ENCODE measurements at places on chromosomes 7 and 10. TPM values are rescaled to one million over a fixed set of nuclear protein-coding genes. Genes with fewer than 3 reads are reported as not detected.
A peak's percentile ranks its signal among the peaks of the same experiment; 100 is the strongest.

GRCh38 chr10:33921970-33922605 lies 587.6 kb upstream of the NRP1 start:
- H3K4me1 ChIP-seq: no peaks in the 10 kb centered on the region
- DNase-seq: no peak
- H3K36me3 ChIP-seq: no peaks in the 10 kb centered on the region
- H3K27me3 ChIP-seq: no peaks in the 10 kb centered on the region

DNA sequence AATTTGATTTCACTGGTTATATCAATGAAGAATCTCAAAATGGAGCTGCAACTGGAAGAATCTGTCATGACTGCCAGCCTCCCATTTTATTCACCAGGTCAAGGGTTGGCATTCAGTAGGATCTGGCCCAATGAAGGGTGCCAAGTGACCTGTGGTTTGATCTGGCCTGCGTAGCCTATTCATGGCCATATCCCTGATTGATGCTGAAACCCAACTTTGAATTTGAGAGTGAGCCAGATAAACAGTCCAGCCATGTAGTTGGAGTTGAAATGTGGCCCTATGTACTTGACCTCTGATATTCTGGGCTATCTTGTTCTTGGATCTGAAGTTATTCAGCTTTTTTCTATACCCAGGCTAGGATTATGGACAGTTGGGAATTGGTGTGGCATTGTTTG lies 1.5 kb downstream of the MKLN1 start:
- H3K27ac ChIP-seq: no peak overlapping the region
- no peaks in the 10 kb centered on the region for H3K36me3 ChIP-seq
- H3K27me3 ChIP-seq: no peaks in the 10 kb centered on the region
- DNase-seq: no peak
- peaks cover 38% of the 10 kb centered on the region for H3K4me1 ChIP-seq

DNA sequence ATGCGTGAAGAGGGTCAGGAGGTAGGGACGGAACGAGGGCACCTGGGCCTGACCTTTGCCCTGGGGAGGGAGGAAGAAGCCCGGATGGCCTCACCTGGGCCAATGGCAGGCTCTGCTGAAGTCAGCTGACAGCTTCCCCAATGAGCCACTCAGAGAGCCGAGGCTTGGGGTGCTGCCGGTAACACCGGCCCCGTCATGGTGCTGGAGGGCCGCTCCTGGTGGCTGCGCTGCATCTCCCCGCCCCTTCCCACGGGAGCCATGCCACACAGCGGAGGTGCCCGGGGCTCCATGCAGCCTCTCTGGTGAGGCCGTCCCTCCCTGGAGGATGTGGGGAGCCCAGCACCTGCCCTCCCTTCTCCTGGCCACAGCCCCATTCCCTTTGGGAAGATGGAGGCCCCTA lies 17.6 kb upstream of the MICALL2 start:
- H3K36me3 ChIP-seq: peaks cover 78% of the 10 kb centered on the region
- no peaks in the 10 kb centered on the region for H3K27me3 ChIP-seq
- no peak for DNase-seq
- H3K4me1 ChIP-seq: no peaks in the 10 kb centered on the region

GRCh38 chr7:151061213-151062110 lies 2.1 kb downstream of the SLC4A2 start:
- H3K27me3 ChIP-seq: no peaks in the 10 kb centered on the region
- H3K27ac ChIP-seq: peak overlapping the region; percentile 70
- no peak for DNase-seq
- peak overlapping the region; percentile 100 for H3K4me3 ChIP-seq
- peaks cover 29% of the 10 kb centered on the region for H3K36me3 ChIP-seq
- peaks cover 53% of the 10 kb centered on the region for H3K4me1 ChIP-seq

DNA sequence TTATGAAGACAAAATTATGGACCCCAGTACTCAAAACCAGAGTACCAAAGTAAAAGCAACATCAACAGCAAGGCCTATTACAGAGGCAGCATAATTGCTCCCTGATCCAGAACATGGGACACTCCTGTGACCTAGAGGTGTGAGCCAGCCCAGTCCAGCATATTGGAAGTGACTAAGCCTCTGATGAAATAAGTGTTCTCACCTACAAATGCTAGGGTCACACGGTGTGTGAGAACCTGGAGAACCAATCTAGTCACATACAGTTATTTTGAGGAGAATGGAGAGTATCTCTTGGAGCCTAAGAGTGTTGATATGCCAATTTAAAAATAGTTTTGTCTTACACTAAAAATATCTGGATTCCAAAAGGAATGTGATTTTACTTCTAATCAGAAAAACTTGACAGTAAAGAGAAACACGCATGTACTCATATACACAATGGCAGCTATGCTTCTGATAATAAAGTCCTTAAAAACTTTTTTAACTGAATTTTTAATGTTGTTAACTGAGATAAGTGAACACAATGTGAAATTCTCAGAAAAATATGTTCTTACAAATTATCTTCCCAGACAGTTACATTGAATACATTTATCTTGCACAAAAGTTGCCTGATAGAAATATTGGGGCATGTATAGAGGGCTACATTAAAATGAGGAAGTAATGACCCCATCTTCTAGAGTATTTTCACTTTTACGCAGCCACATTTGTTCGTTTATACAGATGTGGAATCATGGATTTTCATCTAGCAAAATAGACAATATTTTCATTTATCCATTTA lies 56.8 kb upstream of the CD36 start:
- peak; percentile 32 for DNase-seq
- H3K36me3 ChIP-seq: no peaks in the 10 kb centered on the region
- H3K27me3 ChIP-seq: no peaks in the 10 kb centered on the region
- H3K4me1 ChIP-seq: peaks cover 22% of the 10 kb centered on the region

- H3K4me3 ChIP-seq: no peak overlapping the region
- DNase-seq: no peak
- no peak overlapping the region for H3K27ac ChIP-seq
- H3K4me1 ChIP-seq: peaks cover 4% of the 10 kb centered on the region
- H3K36me3 ChIP-seq: no peaks in the 10 kb centered on the region
These were observed 4.2 kb downstream of the PSAP start for GRCh38 chr10:71846816-71847215.

DNA sequence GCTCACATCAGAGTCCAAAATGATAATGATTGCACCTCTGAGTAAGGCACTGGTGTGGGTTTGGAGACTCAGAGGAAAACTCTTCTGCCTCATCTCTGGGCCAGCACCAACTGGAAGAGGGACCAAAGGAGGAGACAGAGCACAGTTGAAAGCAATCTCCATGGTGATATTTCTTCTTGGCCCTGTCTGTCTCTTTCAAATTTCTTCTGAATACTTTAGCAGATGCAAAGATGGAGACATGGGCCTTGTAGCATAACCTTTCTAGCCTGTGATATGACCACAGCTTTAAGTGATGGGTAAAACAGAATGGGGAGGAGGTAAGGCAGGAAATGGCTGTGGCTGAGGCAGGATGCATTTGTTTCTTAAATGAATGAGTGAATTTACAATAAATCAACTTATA lies 12.2 kb upstream of the GIMAP7 start:
- no peaks in the 10 kb centered on the region for H3K36me3 ChIP-seq
- H3K4me1 ChIP-seq: no peaks in the 10 kb centered on the region
- H3K27me3 ChIP-seq: no peaks in the 10 kb centered on the region
- no peak for DNase-seq

DNA sequence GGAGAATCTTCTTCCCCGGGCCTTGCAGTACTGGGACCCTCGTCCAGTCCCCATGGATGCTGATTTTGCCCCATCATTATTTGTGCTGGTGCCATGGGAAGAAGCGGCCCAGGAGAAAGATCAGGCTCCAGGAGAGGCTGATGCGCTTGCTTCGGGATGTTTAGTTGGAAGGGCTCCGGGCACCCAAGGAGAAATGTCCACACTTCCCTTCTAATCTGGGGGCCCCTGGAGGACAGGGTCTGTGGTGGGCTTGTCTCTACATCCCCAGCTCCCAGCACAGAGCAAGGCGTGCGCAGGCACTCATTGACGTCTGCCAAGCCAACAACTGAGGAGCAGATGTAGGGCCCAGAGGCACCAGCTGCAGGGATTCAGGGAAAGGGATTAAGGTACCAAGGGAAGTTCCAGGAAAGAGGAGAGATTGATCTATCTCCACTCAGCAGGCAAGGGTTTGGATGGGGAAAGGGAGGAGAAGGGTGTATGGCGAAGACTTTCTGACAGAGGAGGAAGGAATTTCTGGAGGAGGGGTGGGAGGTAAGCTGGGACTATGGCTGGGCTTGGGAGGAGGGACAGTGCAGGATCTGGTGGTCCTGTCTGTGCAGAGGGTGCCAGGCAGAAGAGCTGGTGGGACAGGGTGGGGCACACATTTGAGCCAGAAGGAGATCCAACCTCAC lies 38.7 kb upstream of the LEP start:
- peaks cover 14% of the 10 kb centered on the region for H3K27me3 ChIP-seq
- H3K36me3 ChIP-seq: no peaks in the 10 kb centered on the region
- H3K4me1 ChIP-seq: peaks cover 6% of the 10 kb centered on the region
- no peak overlapping the region for H3K4me3 ChIP-seq
- DNase-seq: no peak
- no peak overlapping the region for H3K27ac ChIP-seq

- H3K4me3 ChIP-seq: peak overlapping the region; percentile 62
- H3K27ac ChIP-seq: peak overlapping the region; percentile 76
- no peaks in the 10 kb centered on the region for H3K36me3 ChIP-seq
- no peaks in the 10 kb centered on the region for H3K27me3 ChIP-seq
- peaks cover 28% of the 10 kb centered on the region for H3K4me1 ChIP-seq
- peak; percentile 49 for DNase-seq
These were observed 34.4 kb upstream of the GRID1 start for GRCh38 chr10:86400705-86401587.

DNA sequence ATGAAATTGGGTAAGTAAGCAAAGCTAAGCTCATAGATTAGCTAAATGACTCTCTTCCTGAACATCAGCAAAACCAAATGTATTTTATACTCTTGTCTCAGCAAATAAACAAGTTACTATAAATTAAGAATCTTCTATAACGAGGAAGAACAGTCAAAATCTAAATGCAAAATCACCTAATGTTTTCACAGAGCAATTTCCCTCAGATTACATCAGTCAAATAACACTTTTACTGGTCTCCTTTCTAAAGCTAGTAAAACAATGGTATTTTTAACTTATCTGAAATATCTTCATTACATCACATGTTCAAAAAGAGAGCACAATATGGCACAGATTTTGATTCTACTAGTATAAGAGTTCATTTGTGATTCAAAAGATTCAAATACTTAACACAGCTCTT lies 16.5 kb upstream of the GPR22 start:
- H3K27ac ChIP-seq: no peak overlapping the region
- DNase-seq: no peak
- no peaks in the 10 kb centered on the region for H3K4me1 ChIP-seq
- H3K27me3 ChIP-seq: no peaks in the 10 kb centered on the region

DNA sequence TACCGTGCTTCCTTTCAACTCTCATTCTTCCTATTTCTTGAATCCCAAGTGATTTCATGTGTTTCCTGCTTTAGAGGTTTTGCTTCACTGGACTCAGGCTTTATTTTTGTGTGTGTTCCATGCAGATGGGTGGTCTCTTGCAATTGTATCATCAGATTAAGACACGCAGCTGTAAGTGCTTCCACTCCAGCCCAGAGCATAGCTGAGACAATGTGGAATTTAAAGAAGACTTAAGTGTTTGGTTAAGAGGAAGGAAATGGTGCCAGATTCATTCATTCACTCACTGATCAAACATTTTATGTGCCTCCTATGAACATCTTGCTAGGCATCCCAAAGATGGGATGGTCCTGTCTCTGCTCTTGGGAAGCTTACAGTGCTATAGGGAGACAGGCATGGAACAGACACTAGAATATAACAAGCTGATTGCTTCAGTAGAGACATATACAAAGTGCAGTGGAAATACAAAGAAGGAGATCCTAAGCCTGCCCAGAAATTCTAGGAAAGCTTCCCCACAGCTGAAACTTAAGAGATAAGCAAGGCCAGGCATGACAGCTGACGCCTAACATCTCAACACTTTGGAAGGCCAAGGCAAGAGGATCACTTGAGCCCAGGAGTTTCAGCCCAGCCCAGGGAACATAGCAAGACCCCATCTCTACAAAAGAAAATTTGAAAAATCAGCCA lies 46.1 kb upstream of the LRRC17 start:
- H3K4me1 ChIP-seq: no peaks in the 10 kb centered on the region
- DNase-seq: no peak
- H3K36me3 ChIP-seq: no peaks in the 10 kb centered on the region
- H3K27ac ChIP-seq: no peak overlapping the region

DNA sequence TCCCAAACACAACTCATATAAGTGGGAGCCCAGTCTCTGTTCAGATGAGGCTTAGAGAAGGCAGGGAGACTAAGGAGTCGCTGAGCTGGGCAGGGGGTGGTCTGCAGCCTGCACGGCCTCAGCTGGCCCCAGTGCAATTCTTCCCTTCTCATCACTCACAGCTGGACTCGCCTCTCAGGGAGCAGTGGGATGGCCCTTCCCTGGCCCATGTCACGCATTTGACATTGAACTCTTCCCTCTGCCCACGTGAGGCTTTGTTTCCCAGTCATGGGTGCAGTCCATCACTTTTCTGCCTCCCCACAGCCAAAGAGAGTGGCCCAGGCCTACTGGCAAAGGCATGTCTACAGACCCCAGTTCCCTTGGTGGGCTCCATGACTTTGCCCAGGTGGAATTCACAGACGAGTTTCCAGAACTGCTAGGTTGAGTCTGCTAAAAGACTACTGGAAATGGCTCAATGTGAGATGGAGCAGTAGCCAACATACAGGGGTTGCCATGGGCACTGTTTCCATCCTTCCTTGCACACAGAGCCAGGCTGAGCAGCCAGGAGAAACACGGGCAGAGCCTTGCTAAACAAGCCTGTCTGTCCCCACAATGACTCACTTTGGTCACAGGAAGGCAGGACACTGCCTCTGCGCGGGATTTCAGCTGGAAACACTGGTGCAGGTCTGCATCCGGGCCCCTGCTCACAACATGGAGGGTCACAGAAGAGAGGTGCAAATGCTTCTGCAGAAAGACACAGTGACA lies 90.1 kb downstream of the OAT start:
- no peak overlapping the region for H3K4me3 ChIP-seq
- H3K36me3 ChIP-seq: no peaks in the 10 kb centered on the region
- no peak for DNase-seq

DNA sequence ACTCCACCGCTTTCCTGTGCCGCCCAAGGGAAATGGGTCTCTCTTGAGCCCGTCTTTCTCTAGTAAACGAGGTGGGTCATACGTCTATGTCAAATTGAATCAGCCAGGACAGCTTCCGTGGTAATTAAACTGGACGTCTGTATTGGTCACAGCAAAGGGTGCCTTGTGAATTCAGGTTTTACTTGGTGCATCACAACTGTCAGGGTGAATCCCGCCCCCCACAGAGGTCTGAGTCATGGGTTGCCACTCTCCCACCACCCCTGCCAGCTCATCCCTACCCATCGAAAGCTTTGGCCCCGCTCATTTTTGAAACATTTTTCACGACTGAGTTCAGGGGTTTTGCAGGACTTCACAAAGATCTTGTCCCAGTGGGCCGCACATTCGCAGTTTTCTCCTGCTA lies 8.0 kb upstream of the SP8 start:
- peaks cover 7% of the 10 kb centered on the region for H3K4me1 ChIP-seq
- H3K36me3 ChIP-seq: no peaks in the 10 kb centered on the region
- DNase-seq: no peak
- no peak overlapping the region for H3K27ac ChIP-seq
- H3K27me3 ChIP-seq: peaks cover 84% of the 10 kb centered on the region
- H3K4me3 ChIP-seq: no peak overlapping the region

GRCh38 chr10:47409171-47409865 lies 25.2 kb upstream of the ZNF488 start:
- DNase-seq: no peak
- H3K27me3 ChIP-seq: no peaks in the 10 kb centered on the region
- no peaks in the 10 kb centered on the region for H3K36me3 ChIP-seq
- H3K4me3 ChIP-seq: no peak overlapping the region

The CDK6 gene
- 40.5 TPM for total RNA-seq

The MAD1L1 gene
- total RNA-seq: 11.1 TPM

The ELAPOR2 gene
- total RNA-seq: 3.9 TPM

The RHOBTB1 gene
- total RNA-seq: 19.6 TPM

The THNSL1 gene
- 6.9 TPM for total RNA-seq

The SAP25 gene
- 0.42 TPM for total RNA-seq

The WIPF3 gene
- total RNA-seq: 7.0 TPM
